ENCODE measurements at places on chromosomes 4 and X.

- DNase-seq: no peak
Measured at GRCh38 chrX:26873736-26874135, 589.4 kb downstream of the PPP4R3C start.

- no peak for DNase-seq
Measured at GRCh38 chr4:23774909-23775308, 114.9 kb downstream of the PPARGC1A start.

DNA sequence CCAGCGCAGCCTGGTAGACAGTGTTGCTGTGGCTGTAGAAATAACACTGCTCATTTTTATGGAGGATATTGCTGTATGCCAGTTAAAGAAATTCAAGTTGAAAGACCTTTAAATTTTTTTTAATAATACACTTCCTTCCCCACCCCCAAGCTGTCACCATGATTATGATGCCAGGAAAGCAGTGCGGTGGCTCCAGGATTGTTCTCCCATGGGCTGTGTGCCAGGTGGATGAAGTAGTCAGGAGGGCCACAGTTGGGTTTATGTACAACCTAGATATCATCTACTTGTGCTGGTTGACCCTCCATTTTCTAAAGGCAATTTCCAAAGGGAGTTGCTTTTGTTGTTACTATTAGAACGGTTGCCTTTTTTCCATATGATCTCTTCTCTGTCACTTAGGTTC, 136.6 kb downstream of the AFF1 start:
- no peak for DNase-seq

GRCh38 chr4:118761397-118762016, 74.4 kb downstream of the SEC24D start:
- DNase-seq: no peak

DNA sequence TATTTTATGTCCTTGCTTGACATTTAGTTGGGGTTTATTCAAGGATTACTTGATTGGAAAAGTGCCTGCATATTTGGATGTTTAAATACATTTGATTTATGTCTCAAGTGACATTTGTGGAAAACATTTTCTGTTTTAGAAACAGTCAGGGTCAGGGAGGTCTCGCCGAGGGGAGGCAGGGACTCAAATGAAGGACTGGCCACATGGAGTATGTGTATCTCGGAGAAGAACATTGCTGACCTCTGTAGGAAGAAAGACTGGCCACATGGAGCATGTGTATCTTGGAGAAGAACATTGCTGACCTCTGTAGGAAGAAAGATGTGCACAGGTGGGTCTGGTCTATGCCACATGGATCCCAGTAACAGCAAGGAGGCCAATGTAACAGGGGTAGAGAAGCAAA, 233.6 kb downstream of the TRIML1 start:
- no peak for DNase-seq

- DNase-seq: no peak
Measured at GRCh38 chr4:10296730-10297129, 160.5 kb downstream of the ZNF518B start.

DNA sequence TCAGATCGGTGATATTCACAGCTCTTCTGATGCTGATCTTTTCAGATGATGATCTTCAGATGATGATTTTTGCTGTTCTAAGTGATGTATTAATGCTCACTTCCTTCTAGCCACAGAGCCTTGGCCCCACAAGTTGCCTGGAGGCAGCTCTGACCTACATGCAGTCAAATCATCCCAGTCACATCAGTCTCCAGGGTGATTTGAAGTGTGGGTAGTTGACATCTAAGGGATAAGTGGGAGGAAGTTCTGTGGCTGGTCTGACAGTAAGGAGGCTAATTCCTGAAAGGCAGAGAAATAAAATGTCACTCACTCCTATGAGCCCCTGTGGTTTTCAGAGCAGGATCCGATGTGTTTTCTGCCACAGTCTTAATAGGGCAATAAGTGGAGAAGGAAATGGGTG, 79.8 kb upstream of the RPL34 start:
- DNase-seq: no peak

DNA sequence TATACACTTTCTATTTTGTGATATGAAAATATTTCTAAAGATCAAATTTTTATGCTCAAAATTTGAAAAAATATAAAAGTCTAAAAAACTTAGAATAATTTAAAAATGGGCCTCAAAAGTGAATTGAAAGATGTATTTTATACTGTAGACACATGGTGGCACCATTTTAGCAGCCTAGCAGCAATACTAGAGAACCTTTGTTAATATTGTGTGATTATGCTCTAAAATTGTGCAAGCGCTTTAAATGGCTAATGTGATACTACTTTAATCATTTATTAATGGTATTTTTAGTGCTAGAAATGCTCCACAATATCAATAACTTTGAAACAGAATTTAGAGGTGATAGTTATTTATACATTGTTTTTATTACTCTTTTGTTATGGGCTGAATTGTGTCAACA, 3.7 kb upstream of the GUF1 start:
- no peak for DNase-seq

DNA sequence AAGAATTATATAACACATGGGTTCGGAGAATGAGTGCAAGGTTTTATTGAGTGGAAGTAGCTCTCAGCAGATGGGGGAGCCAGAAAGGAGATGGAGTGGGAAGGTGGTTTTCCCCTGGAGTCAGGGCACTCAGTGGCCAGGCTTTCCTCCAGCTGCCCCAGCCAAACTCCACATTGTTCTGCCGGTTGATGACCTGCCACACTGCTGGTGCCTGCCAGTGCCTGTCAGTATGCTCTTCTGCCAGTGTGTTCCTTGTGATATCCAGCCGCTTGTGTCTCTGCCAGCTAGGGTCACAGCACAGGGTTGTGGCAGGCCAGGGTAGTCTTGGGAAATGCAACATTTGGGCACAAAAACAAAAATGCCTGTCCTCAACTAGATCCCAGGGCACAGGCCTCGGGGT, 604.8 kb upstream of the TECRL start:
- no peak for DNase-seq

GRCh38 chr4:25779021-25779420, 83.8 kb downstream of the SEL1L3 start:
- no peak for DNase-seq

- no peak for DNase-seq
Measured at GRCh38 chr4:77566148-77566547, 39.5 kb upstream of the CXCL13 start.

- DNase-seq: no peak
Measured at GRCh38 chrX:20409991-20410390, 143.3 kb upstream of the RPS6KA3 start.

DNA sequence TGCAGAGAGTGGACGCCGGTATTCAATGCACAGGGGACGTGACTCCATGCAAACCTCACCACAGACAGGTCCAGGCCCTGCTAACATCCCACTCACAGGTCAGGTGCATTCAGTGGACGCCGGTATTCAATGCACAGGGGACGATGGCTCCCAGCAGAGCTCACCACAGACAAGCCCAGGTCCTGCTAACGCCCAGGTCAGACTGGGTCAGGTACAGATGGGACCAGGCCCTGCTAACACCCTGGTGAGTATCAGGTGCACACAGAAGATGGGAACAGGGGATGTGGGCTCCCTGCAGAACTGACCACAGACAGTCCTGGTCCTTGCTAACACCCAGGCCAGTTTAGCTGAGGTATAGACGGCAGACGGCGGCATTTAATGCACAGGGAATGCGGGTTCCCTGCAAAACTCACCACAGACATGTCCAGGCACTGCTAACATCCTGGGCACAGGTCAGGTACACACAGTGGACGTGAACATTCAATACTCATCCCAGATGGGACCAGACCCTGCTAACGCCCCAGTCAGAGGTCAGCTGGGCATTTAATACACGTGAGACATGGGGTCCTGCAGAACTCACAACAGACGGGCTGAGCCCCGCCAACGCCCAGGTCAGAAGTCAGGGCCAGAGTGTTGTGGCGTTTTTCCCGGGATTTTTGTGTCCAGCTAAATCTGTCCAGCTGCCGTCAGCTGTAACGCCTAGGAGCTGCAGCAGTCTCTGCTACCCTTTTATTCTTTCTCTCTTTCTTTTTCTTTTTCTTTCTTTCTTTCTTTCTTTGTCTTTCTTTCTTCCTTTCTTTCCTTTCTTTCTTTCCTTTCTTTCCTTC, 99.2 kb downstream of the SHOX start:
- no peak for DNase-seq

GRCh38 chrX:122586831-122587230, 597.2 kb upstream of the GRIA3 start:
- DNase-seq: no peak

DNA sequence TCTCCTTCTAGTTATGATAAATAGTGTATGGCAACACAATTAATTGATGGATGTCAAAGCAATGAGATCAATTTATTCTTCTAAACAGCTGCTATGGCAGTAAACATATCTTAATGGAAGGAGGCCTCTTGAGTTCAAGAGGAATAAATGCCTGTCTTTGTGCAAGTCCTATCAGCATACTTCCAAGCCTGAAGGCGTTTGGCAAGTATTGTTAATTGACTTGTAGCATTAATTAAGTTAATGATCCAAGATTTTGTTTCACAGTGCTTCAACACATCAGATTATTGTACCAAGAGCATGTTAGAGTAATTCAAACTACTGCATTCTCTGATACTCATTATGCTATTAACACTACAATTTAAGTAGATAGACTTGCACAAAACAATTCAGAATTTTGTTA, 144.8 kb downstream of the FAT4 start:
- no peak for DNase-seq

DNA sequence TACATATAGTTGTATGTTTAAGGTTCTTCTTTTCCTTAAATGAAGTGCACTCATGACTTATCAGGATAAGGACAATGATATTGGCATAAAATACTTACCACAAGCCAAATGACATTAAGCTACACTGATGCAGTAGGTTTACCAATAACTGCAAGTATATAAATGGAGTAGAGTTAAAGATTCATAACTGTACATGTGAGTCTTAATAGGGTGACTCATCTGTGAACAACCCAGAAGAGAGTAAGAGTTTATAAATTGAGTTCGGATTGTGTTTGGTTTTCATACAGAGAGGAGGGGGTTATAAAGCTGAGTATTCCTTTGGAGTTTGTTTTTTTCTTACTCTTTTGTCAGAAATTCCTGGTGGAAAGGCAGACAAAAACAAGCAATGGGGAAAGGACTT, 144.8 kb downstream of the TLL1 start:
- no peak for DNase-seq

DNA sequence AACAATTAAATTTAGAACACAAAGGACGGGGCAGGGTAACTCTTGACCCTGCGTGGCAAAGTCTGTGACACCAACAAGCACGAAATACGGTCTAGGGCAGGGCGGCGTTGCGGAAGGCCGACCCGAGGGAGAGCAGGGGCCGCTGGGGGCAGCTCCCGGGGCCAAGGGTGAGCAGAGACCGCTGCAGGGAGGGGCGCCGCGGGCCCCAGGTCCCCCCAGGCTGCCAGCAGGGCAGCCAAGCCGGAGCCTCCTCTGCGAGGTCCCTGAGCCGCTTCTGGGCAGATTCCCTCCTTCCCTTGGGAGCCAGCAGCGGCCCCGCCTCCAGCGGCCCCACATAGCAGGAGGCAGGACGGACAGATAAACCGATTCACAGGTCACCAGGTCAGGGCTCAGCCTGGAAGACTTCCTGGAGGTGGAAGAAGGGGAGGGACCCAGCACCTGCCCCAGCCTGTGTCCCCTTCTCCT, 90.2 kb downstream of the FAM53A start:
- peak; percentile 1 for DNase-seq

DNA sequence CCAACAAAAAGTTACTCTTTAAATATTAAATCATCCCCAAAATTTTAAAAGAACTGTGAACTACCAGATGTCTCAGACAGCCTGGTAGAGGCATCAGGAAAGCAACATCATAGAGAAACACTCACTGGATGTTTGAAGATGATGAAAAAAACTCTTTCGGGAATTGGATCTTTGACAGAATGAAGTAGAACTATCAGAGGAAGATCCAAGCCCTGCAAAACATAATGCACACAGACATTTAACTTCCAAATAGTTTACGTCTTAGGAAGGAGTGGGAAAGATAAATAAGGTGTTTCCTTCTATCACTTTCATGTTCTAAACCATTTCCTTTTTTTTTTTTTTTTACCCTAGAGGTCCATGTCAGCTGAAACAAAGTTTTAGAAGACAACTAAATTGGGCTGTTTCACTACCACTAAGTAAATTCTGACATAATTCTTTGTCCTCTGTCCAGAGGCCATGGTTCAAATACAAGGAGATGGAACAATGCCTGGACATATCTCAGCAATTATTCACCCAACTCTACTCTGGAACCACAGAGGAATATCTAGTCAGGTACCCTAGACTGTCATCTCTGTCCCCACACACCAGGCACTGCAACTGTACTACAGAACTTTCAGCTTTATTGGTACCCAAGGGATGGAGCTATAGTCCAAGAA, 217.7 kb upstream of the INTU start:
- DNase-seq: no peak

DNA sequence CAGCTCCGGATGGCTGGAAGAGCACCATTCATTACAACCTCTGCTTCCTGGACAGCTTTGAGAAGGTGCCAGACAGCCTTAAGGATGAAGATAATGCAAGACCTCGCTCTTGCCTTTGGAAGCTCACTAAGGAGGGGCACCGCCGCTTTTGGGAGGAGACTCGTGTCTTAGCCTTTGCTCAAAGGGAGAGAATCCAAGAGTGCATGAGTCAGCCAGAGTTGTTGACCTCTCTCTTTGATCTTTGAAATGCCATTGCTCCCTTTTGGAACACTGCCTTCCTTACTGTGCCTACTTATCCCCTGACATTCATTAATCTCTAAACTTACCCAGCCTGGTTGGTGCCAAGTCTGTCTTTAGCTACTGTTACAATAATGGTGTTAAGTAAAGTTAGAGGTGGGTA, 1.2 kb downstream of the FOXR2 start:
- DNase-seq: no peak

DNA sequence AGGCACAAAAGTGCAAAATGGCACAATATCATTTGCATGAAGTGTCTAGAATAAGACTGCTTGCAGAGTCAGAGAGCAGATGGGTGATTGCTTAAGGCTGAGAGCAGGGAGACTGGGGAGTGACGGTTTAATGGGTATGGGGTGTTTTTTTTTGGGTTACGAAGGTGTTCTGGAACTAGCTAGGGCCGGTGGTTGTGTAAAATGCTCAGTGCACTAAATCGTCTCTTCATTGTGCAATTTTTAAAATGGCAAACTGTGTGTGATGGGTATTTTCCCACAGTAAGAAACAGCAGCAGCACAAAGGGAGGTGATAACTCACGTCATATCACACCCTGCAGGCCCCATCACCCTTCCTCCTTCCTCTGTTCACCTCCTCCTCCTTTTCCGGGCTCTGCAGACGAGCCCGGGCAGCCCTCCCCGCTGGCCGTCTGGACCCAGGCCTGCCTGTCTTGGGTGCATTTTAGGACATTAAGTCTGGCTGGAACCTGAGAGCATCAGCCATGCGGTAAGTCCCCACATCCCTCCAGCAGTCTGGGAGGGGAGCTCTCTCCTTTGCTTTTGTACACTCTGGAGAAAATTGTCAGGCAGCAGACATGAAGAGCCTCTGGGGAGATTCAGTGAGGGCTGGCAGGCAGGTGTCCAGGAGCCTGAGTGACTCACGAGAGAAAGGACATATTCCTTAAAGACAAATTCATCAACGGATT, 42.7 kb downstream of the ASMT start:
- DNase-seq: no peak

DNA sequence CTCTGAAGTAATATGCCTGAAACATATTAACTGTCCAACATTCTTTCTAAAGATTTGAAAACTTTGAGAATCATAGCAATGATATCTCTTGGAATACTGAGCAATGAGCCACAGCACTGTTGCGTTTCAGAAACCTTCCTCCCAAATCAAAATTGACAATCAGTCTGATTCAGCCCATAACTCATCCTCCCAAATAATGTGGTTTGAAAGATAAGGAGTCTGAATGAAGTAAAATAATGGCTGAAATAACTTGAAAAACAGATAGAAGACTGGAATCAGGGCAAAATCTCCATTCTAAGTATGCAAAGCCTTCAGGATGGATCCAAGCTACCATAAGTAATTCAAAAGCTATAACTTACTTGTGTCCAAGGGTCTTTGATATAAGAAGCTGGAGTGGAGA, 98.6 kb upstream of the PLS3 start:
- no peak for DNase-seq
